ENCODE measurements at places on chromosomes 12 and 14.

- no peak for DNase-seq
Observed at GRCh38 chr12:3768911-3769447, 16.1 kb upstream of the CRACR2A start.

DNA sequence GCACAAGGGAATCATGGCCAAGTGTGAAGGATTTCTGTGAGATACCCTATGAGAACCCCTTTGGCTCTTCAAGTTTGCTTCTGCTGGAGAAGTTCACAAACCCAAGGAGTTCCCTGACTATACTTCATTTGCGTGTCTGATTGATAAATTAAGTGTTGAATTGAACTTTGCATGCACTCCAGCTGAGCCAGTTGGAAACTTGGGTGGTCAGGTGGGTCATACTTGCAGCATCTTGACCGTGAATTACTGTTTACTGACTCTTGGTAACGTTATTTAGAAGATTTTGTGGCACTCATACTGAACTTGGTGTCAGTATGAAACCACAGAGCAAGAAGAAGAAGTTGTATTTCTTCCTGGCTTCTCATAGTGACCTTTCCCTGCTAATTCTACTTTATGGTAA lies 77.5 kb downstream of the TGFB3 start:
- no peak for DNase-seq

DNA sequence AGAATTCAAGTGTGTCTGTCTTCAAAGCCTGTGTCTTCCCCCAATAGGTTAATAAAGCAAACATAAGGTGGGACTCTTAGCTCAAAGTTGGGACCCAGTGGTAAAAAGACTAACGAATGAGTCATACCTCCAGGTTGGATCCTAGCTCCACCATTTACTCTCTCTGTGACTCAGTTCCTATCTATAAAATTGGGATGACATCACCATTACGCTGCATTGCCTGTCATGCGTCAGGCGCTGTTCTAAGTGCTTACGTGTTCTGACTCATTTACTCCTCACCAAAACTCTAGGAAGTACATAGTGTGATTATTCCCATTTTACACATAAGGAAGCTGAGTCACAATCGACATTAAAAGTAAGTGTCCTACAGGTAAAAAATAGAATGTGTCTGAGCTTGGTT lies 915.8 kb downstream of the VRK1 start:
- DNase-seq, result no peak

DNA sequence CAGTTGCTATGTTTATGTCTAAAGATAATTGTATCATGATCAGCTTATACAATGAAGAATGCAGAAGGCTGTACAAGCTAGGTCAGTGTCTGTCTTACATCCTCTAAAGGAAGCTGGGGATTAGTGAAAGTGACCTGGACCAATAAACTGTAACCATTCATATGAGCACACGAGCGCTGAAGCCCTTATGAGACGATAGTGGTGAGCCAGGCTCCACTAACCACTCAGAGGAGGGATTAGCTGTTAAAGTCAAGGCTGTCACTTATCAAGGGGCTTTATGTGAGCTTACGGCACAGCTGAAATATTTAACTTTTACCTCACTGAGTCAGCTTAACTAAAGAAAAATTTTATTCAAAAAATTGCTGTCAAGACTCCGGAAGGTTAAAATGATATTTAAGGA lies 30.3 kb downstream of the NDUFA12 start:
- no peak for DNase-seq

DNA sequence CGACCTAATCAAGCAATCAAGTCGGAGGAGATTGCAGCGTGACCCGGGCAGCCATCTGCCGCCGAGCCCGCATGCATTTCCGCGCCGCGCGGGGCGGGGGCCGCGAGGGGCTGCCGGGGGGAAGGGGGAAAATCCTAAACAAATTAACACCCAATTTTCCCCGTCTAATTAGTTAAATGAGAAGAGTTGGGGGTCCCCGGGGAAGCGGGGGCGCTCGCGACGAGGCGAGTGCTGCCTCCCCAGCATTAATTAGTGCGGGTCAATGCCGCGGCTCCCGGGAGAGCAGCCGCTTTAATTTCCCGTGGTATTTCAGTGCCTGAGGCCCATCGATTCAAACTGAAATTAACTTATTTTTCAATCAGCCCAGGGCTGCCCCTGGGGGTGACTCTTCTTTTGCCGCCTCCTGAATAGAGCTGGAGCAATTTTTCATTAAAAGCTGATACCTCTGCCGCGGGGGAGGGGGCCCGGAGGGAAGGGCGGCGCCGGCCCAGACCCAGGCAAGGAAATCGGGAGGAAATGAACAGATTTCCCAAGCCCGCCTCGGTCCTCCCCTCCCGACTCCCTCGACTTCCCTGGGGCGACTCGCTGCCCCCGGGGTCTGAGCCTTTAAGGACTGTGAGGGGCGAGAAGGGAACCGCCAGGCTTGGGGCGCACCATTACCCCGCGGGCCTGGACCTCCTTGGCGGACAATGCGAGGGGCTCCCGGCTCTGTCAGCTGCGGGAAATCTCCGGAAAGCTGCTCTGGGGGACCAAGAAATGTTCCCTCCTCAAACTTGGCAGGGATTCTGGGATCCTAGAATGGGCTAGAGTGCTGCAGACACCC lies 18.9 kb downstream of the VSX2 start:
- DNase-seq, result no peak

DNA sequence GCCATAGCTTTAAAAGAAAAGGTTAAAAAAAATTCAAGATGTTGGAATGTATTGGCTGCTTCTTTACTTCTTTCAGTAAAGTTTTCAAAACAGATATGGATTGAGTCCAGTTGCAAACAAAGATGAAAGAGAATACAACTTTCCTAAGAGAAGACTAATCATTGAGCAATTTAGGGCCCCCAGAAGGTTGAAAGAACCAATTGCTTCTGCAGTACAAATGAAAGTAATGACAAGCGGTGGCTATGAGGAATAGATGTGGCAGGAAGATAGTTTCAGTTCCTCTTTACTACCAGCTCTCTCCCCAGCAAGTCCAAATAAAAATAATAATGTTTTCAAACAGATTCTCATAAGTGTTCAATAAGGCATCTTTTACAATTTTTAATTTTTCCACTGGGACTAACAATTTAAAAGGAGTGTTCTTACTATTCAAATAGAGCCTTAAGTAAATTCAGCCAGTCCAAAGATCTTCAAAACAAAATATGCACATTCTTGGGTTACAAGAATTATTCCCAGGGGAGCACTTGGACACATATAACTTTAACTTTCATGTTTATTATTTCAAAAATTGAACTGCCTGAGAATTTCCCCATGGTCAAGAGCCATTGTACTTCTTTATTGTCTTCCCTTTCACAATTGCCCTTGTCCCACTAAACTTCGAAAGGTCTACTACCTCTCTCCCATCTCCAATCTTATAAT lies 62.3 kb upstream of the PPP1R12A start:
- no peak for DNase-seq

DNA sequence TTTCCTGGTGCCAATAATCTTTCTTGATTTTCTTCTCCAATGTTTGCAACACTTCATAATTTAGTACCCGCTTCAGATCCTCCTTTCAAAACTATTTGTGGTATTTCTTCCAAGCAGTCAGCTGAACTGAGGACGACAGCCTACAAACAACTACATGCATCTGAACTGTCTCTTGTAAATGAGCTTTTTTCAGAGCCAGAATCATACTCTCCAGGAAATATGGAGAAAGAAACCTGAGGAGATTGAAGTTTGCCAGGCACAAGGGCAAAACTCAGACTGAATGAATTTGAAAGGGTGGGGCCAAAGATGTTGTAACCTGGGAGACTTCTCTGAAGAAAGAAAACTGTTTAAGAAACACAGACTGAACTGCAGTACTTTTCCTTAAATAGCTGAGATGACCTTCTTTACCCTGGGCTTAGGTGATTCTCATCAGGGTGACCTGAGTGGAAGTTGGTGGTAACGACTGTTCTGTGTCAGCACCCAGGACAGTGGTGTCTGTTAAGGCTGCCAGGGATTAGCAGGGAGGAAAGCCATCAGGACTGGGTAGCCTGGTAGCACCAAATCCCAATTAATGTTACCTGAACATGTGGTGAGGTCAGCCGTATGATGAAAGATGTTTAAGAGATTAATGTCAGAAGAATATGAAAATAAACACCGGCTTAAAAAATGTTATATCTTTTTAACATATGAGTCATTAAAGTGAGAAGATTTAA lies 95.0 kb downstream of the TGFB3 start:
- DNase-seq, result no peak

DNA sequence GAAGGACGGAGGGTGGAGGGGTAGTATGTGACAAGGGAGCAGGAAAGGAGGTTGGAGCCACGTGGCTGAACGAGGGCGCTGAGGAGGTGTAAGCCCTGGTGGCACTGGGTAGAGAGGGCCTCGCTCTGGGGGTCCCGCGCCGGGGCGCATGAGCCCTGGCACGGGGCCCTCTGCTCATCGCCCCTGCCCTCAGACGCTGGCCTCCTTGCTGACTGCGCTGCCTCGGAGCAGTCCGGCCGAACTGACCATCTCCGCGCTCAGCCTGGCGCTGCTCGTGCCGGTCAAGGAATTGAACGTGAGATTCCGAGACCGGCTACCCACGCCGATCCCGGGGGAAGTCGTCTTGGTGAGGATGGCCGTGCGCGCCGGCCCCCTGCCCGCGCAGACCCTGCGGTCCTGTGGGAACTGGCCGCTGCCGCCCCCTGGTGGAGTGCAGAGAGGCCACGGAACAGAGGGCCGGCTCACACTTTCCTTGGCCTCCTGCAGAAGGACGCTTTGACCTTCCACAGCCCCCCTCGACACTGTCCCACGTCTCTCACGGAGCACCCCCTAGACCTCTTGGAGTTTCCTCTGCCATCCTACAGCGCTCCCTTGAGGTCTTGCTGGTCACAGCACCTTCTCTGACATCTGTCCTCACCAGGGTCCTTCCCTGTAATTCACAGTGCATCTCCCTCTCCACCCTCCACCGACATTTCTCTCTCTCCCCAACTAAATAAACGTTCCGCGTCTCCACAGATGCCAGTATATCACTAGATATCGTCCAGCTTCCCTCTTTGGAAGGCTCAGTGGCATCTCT lies 10.5 kb downstream of the ARHGEF25 start:
- peak; percentile 56 for DNase-seq

- no peak for DNase-seq
Observed at GRCh38 chr14:22976620-22977433, 5.5 kb downstream of the AJUBA start.

GRCh38 chr14:97902630-97903029 lies 1105.4 kb downstream of the VRK1 start:
- DNase-seq, result no peak

- no peak for DNase-seq
Observed at GRCh38 chr14:101457301-101457935, 103.9 kb upstream of the DIO3 start.

GRCh38 chr12:122978507-122978955 lies 1.9 kb upstream of the ARL6IP4 start:
- DNase-seq, result no peak
